ENCODE measurements at places on chromosomes 6 and 20.
A peak's percentile ranks its signal among the peaks of the same experiment; 100 is the strongest.

DNA sequence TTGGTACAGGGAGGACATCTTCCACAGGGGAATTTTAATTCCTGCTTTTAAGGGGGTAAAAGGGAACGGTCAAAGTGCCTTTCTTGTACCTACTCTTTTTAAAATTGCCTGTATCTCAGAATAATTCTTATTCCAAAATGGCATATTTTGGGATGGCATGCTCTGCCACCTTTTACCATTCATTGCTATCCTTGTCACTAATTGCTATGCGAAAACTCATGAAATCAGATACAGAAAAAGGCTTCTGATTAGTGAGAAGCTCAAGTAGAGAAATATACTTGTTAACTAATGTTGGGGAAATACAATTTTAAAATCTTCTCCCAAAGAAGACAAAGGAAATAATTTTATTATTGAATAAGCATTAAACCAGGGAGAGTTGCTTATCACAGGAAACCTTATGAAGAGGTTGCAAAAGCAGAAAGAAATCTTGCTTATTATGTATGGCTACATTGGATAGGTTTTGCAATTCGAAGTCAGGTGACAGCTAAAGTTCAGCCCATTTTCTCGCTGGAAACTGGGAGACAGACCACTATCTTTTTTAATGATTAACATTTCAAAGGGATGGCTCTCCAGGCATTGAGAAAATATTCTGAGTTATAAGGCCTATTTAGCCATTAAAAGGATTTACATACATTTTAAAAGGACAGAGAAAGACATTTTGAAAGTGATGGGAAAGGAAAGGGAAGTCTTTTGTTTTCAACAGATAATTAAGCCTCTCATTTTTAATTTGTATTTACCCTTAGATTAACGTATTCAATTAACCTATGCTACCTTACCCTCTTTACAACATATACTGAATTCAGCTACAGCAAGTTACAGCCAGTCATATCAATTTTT is 110.3 kb upstream of the PRSS16 start:
- DNase-seq, result no peak

DNA sequence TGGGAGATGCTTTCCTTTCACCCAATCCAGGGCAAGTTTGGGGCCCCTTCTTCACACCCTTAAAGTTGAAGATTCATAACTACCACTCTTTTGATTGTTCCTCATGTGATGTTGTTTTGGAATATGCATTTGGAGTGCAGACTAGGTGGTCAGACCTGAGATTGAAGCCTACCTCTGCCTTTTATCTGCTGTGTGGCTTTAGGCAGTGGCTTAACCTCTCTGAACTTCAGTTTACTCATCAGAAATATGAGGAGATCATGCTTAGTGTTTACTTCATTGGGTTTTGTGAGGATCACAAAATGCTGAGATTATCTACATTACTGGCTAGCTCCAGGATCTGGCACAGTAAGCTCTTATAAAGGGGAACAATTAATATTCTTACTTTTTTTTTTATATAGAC is 26.4 kb upstream of the TCP11 start:
- DNase-seq, result no peak

DNA sequence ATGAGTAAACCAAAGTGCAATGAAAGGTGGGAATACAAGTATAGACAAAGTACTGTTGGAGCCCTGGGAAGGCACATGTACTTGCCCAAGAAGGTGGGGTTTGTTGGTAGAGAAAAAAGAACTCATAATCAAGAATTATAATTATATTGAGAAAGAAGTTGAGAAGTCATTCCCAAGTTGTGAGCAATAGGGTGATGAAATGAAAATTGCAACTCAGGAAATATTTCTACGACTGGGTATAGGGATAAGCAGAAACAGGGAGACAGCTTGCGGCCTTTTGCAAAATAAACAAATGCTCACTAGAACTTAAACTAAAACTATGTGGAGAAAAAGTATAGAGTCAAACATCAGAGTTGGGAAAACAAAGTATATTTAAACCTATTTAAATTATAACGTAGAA is 250.7 kb upstream of the FAM83B start:
- no peak for DNase-seq

DNA sequence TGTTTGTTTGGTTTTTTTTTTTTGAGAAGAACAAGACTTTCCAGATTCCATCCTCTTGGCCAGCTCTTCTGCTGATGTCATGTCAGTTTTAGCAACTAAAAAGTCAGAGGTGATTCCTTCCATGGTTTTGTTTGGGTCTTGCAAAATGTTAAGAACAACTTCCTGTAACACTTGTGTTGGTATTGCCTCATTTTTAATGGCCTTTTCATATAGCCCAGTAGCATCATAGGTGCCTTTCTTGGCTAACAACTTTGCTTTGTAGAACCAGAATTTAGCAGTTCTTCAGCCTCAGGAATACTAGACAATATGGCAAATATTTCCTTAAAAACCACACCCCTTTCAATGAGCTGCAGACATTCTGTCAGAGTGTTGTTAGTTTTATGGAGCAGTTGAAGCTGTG is 99.5 kb upstream of the SIRPG start:
- no peak for DNase-seq

- no peak for DNase-seq
Measured at GRCh38 chr20:24877652-24878051, 71.4 kb upstream of the CST7 start.

- DNase-seq, result no peak
Measured at GRCh38 chr20:41393705-41394066, 27.1 kb upstream of the EMILIN3 start.

GRCh38 chr6:149223904-149224351 is 93.6 kb upstream of the TAB2 start:
- DNase-seq, result no peak

DNA sequence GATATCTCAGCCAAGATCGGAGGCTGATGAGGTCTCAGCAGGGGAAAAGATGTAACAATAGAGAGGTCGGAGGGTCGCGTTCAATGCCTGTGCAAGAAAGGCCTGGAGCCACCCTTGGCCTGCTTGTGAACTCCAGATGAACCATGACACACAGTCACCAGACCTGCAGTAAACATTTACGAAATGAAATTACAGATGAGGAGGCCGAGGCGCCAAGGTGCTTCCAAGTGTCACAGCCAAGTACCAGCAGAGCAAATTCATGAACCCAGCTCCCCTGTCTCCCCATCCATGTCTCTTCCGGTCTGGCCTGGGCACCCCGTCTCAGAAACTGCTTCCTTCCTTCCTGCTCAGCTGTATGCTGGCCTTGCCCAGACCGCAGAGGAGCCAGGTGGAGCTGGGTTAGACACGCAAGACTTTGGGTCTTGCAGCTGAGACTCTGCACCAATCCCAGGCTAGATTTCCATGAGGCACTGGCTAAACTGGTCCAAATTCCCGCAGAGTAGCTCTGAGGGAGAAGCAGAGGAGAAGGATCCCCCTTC is 48.1 kb downstream of the CHMP4B start:
- peak; percentile 66 for DNase-seq

- no peak for DNase-seq
Measured at GRCh38 chr6:154488802-154489437, 21.6 kb downstream of the CNKSR3 start.

- DNase-seq, result no peak
Measured at GRCh38 chr6:12569646-12570045, 146.9 kb upstream of the PHACTR1 start.

GRCh38 chr20:62208795-62209755 is 11.0 kb downstream of the HRH3 start:
- DNase-seq, result no peak

DNA sequence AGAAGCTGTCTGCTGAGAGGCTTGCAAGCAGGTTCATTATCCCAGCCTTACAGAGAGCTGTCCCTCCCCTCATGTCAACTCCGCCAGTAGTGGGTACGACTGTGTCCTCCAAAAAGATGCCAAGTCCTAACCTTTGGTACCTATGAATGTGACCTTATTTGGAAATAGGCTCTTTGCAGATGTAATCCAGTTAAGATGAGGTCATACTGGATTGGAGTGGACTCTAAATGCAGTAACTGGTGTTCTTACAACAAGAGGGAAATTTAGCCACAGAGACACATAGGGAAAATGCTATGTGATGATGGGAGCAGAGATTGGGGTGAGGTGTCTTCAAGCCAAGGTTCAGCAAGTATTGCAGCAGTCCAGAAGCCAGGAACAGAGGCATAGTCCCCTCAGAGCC is 90.8 kb upstream of the FOXP4 start:
- no peak for DNase-seq

DNA sequence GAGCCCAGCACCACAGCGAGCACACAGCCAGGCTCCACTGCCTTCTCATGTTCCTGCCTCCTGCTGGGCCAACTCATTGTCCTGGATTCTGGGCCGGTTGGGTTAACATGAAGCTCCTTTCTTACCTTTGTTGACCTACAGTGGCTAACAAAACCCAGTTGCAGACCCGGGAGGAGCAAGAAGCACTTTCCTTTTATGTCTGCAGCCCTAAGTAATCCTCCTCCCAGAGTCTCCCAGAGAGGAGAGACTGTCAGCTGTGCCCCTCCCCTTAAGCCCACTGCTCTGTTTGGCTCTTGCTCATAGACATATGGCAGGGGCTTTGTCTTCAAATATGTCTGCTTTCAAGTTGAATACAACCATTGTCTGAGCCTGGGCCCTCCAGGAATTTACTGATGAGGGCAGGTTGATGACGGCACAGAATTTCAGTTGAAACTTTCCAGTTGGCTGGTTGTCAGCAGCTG is 55.2 kb downstream of the PSMB1 start:
- DNase-seq, result no peak

Measured in pulmonary artery endothelial cell (primary cell).